ENCODE measurements at places on chromosomes 3 and 15.

DNA sequence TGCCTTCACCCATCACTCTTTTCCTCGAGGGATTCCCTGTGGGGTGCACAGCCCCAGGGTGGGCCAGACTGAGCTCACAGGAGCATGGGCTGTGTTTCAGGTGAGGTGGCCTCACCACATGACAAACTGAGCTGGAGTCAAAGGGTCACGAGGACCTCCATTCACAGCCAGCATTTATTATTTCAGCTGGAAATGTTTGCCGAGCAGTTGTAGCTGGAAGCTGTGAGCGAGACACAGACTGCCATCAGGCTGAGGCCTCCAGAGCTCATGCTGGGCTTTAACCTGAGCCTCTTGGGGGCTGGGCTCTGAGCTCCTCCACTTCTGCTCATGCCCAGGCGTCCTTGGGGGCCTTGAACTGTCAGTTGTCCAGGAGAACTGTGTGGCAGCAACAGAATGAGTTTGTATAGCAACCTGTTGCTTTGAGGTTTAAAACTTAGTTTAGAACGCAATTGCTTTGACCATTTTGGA, 57.5 kb downstream of the FLNB start:
- DNase-seq, result no peak

DNA sequence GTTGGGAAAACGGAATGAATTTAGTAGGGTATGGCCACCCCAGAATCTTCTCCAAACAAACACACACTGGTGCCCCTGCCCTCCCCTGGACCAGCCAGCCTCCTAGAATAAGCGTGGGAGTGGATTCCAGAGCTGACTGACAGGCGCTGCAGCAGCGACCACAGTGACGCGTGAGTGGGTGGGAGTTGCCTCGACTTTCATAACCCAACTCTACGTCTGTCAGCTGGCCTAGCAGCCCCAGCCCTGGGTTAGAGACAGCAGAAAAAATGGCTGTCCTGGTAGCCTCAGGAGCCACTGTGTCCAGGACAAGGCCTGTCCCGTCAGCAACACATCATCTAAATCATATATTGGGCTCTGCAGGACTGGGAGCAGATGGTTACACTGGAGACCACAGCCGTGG, 10.0 kb downstream of the PLA2G4B start:
- DNase-seq, result no peak

DNA sequence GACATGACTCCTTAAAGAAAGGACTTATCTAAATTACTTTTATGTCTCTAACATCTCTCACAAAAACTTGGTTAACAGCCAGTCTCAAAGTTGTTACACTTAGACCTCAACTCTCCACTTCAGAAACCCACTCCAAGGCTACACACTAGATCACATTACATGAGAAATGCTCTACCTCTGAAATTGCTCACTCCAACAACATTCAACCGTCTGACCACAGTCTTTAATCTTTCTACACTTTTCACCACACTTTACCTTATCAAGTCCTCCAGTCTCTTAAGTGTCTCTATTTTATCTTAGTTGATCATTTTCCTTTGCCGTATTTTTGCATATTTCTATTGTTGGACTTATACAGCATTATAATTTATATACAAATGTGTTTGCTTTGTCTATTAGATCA, 5.8 kb downstream of the SLC12A6 start:
- no peak for DNase-seq

DNA sequence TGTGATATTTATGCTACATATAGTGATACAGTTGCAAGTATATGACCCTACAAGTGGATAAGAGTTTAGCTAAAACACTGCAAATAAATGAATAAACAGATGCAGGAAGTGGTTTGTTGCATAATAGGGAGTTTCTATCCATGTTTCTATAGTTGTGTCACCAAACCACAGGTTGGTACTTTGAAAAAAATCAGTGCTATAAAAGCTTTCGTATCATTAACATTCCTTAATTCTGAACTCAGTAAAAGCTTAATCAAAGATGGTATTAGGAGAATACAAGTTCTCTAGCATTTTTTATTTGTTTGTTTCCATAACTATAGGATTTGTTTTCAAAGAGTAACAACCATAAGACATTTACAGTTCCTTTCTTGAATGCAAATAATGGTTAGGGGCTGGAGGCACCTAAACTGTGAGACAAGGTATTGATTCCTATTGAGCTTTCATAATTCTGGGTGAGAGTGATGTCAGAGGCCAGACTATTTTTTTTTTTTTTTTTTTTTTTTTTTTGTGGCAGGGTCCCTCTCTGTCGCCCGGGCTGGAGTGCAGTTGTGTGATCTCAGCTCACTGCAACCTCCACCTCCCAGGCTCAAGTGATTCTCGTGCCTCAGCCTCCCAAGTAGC, 29.6 kb downstream of the CPOX start:
- DNase-seq, result no peak

All from cortex of kidney (tissue), 1 donor.